ENCODE measurements at places on chromosomes 5 and 9.

- no peak for DNase-seq
These were observed 73.4 kb upstream of the TAF11L2 start for GRCh38 chr5:17424674-17425073.

DNA sequence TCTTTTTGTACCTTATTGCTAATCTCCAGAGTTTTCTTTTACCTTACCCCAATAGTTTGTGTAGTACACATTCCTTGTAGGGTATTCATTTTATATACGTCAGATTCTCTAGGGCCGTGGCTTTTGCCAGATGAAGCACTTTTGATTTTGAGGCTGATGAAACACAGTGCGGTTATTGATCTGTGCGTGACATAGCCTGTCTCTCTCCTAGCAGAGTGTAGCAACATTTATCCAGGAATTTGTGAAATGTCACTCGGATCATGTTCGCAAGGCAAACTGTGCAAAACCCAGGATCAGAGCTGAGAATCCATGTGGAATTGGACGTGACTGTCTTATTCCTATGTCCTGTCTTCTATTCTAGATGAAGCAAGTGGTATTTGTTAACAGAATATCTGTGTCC is 142.0 kb upstream of the SH3GL2 start:
- no peak for DNase-seq

- DNase-seq, result peak; percentile 70
These were observed 166.4 kb downstream of the TLE1 start for GRCh38 chr9:81522716-81523551.

GRCh38 chr5:33212439-33212838 is 228.3 kb upstream of the TARS1 start:
- DNase-seq, result no peak

DNA sequence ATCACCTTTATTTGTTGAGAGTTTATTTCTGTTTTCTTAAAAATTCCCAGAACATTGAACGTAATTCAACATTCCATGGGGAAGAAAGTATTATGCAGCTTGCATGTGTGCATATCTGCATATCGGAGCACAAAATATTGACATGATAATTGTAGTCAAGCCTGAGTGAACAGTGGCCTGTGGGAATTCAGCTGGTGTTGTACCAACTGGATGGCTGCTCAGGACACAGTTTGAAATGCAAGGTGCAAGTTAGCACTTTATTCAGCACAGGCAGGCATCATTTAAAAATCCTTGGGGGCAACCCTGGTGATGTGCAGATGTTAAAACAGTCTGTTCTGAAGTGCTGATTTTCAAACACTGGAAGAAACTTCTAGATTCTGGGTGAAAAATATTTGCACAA is 82.4 kb downstream of the CNTLN start:
- DNase-seq, result no peak

DNA sequence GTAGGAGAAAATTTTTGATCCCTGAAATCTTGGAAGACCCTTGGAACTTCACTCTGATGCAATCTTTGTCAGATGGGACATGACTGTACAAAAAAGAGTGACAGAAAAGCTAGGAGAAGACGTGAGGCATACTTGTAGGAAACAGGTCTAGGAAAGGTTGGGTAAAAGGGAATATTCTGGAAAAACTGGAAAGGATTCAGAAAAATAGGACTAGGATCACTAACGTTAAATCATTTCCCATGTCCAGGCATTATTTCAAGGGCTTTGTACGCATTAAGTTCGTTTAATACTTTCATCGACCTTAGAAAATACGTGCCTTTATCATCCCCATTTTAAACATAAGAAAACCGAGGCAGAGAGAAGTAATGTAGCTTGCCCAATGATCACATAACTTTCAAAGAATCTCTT is 2.9 kb downstream of the ALDH1A1 start:
- DNase-seq, result no peak

DNA sequence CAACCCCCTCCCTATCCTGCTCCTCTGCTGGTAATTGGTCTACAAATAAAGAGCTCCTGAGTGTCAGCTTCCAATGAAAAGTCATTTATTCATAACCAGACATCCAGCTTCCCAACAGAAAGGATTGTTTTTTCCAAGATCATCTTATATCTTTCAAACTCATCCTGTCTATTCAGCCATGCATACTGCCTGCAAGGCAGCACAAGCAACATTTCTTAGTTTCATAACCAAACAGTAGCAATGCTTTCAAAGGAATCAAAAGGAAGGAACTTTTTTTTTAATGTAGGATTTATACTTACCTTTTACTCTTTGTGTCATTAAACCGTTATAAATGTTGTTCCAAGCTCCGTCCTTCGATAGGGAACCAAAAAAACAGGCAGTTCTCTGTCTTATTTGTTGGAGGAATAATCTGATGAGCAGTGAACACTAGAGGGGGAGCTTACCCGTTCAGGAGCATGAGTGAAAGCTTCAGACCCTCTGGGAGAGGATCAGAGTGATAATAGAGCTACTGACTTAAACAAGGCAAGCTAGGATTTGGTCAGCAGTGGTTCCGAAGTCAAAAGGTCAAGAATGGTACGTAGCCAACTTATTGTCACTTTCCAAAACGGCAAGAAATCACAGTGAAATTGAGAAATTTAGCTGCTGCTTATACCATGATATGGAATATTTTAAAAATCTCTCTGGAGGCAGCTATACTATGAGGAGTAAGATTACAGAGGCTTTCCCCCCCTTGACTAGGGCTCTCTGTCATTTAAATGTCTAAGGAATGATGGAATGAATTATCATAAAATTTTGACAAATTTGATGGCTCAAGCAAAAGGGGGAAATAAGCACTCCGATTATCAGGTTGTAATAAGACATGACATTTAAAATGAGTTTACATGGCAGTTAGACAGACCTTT is 892.9 kb downstream of the NR2F1-AS1 start:
- DNase-seq, result peak; percentile 34

- DNase-seq, result peak; percentile 95
These were observed 185.2 kb downstream of the DCP2 start for GRCh38 chr5:113161806-113162205.

DNA sequence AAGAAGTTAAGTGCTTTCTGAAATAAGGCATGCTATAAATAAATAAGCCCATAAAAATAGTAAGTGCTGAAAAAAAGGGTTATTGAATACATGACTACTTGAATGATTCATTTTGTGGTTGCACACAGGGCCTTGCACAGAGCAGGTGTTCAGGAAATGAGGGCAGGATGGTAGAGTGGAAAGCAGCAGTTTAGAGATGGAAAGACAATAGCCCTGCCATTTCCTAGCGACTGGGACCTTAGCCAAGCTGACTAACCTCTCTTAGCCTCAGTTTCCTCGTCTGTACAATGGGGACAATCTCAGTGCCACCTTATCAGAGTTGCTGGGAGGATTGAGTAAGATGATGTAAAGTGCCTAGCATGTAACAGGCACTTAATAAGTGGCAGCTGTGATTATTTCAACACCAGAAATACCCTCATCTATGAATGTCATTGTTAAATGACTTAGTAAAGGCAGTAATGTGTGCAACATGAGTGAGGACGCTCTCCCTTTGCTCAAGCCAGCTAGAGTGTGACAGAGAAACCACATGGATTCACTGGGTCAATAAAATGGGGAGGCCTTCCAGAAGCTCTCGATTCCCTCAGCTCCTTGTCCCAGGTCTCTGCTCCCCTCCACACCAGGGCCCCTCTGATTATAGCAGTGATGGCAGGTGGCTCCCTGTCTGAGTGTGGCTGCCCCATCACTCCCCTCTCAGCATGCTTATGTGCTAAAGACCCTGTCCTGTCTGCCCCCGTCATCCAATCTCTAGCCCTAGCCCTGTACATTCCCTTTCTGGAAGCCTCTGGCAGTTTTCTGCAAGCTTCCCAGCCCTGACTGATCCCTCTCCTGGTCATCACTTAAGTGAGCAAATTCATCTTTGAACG is 16.0 kb upstream of the PHF19 start:
- DNase-seq, result peak; percentile 81

- no peak for DNase-seq
These were observed 77.8 kb downstream of the ADCY2 start for GRCh38 chr5:7473668-7474215.

DNA sequence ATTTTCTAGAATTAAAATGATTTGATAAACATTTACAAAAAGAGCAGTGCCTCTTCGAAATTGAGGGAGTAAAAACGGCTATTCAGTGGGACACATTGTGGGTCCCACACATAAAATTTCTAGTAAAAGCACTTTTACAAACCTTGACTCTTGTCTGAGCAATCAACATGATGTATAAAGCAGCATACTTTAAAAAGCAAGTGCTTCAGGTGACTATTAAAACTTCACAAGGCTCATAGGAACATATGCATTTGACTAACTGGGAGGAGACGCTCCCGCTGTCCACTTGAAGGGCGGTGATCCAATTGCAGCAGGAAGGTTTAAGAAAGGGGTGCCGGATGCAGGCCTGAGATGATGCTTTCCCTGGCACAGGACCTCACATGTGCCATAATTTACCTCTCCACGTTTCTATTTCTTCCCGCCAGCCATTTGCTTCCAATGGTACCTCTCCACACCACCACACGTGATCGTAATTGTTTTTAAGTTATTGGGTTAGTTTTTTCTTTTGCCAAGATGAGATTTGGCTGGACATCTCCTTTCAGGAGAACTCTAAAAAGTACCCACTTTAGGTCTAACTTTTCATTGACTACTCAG is 1.8 kb downstream of the MCTP1 start:
- no peak for DNase-seq

DNA sequence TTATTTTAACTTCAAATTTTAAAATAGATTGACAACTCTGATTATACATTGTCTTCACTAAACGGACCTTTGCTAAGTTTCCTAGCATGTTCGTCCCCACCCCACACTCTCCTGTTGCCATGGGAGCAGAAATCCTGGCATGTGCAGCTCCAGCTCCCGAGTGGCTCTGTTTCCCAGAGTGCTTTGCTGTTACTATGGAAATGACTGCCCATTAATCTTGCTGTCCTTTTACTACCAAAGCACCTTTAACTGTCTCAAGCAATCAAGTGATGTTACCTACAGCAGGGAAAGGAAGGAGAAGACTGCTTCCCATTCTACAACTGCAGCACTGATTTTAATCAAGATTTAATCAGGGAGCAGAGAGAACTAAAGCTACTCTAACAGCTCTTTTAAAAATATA is 212.0 kb upstream of the KIF2A start:
- DNase-seq, result no peak

DNA sequence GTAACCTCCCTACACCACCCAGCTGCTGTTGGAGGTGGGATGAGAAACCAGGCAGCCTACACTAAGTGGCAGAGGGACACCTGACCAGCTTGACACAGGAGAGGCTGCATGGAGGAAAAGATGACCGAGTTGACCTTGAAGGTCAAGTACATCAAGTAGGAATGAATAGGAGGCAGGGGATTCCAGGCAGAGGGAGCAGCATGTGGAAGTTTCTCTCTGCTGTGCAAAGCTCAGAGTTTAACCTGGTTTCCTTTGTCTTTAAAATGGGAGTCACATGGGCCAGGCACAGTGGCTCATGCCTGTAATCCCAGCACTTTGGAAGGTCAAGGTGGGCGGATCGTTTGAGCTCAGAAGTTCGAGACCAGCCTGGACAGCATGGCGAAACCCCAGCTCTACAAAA is 32.6 kb downstream of the SPRY4 start:
- DNase-seq, result no peak

All from epithelial cell of esophagus (primary cell).